ENCODE measurements at places on chromosomes 16 and 17.

GRCh38 chr17:75762513-75763268 lies 2.3 kb downstream of the GALK1 start:
- DNase-seq, result no peak

DNA sequence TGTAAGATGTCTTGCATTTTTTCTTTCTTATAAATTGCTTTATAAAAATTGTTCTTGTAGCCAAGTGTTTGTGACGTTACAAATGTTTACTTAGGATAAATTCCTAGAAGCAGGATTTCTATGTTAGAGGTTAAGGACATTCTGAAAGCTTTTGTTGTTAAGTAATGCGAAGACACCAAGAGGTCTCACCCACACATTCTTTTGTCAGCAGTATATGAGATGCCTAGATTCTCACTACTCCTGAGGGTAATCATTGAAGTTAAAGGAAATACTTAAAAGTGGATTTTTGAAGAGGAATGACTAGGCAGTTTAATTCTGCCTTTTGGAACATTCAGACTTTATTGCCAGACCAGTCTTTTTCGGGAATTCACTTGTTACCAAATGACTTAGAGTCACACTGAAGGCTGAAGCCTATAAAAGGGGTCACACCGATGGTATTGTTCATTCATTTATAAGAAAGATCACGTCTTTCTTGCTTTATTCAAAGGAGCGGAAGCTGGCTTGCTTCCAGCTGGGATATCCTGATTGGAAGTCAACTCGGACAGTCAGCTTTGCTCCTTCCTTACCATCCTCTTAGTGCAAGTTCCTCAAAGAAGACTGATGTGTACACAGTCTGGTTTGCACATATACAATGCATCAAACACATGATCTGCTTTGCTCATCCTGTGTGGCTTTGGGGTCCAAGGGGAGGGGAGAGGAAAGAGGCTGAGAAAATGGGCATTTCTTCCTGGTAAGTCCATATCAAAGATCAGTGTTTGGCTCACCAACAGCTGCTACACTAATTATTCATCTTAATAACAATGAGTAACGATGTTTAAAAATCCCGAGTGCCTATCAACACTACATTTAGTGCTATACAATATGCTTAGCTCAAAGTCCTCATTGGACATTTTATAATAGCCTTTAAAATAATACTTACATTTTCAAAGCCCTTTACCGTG lies 160.0 kb downstream of the MAP2K6 start:
- DNase-seq, result no peak

DNA sequence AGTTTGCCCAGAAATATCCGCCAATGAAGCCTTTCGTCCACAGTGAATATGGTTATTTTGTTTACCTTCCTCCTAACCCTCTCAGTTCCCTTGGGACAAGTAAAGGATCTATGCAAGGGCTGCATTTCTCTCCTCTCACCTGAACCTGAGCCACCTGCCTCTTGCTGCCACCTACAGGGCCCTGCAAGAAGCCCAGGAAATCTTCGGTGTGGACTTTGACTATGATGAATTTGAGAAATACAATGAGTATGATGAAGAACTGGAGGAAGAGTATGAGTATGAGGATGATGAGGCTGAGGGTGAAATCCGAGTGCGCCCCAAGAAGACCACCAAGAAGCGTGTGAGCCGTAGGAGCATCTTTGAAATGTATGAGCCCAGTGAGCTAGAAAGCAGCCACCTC lies 14.0 kb downstream of the SUPT6H start:
- peak; percentile 16 for DNase-seq

DNA sequence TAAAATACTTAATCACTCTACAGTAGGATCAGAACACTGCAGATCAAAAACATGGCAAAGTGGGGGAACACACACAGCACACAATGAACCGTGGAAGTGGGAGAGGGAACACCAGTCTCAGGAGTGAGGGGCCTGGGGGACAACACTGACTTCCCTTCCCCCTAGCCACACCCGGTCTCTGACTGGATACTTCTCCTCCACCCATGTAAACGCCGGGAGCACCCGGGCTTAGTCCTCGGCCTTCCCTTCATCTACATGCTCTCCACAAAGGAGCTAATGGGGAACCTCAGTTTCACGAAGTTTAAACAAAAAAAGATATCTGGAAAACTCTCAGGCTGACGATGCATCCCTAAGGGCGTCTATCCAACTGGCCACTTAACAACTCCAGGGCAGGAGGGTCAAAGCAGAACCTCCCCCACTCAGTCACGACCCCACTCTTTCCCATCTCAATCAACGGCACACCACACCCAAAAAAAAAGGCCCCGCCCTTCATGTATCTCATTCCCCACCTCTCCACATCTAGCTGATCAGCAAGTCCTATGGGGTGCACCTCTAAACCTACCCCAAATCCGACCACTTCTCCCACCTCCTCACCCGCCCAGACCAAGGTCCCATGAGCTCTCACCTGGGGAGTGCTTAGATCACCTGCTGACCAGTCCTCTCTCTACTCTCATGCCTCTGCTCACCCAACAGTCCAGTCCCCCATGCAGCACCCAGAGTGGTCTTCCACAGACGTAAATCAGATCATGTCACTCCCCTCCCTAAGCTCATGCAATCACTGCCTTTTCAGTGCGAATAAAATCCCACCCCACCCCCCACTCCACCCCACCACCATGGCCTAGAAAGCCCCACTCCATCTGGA lies 7.4 kb downstream of the ZDHHC7 start:
- no peak for DNase-seq

GRCh38 chr16:66141885-66142284 lies 224.6 kb upstream of the CDH5 start:
- DNase-seq, result no peak

DNA sequence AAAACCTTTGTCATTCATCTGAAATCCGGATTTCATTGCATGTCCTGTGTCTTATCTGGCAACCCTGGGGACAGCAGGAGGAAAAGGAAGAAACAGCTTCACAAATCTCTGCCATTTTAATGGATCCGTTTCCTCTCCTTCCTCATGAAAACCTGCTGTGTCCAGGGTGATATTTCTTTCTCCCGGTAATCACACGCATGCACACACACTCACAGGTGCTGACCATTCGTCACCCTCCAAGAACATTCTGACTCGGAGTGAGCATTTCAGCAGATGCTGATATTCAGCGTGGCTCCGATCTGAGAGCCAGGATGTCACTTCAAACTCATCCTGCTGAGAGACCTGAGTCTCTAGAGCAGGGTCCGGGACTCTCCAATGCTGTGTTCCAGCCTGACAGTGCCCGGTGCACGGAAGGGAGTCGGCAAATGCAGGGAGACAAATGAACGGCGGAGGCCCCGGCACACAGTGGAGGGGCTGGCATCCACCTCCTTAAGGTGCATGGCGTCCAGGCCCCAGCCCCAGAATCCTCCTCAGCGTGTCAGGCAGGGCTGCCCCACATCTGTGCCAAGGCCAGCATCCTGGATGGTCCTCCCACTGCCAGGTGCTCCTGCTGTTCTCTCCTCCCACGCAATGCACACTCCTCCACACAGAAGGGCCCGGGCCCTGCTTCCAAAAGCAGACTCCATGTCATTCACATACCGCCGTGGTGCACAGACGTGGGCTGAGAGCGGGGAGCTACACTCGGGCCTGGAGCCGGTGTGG lies 70.7 kb downstream of the RBFOX3 start:
- DNase-seq, result no peak

GRCh38 chr17:76820039-76820438 lies 48.2 kb upstream of the MGAT5B start:
- DNase-seq, result no peak

DNA sequence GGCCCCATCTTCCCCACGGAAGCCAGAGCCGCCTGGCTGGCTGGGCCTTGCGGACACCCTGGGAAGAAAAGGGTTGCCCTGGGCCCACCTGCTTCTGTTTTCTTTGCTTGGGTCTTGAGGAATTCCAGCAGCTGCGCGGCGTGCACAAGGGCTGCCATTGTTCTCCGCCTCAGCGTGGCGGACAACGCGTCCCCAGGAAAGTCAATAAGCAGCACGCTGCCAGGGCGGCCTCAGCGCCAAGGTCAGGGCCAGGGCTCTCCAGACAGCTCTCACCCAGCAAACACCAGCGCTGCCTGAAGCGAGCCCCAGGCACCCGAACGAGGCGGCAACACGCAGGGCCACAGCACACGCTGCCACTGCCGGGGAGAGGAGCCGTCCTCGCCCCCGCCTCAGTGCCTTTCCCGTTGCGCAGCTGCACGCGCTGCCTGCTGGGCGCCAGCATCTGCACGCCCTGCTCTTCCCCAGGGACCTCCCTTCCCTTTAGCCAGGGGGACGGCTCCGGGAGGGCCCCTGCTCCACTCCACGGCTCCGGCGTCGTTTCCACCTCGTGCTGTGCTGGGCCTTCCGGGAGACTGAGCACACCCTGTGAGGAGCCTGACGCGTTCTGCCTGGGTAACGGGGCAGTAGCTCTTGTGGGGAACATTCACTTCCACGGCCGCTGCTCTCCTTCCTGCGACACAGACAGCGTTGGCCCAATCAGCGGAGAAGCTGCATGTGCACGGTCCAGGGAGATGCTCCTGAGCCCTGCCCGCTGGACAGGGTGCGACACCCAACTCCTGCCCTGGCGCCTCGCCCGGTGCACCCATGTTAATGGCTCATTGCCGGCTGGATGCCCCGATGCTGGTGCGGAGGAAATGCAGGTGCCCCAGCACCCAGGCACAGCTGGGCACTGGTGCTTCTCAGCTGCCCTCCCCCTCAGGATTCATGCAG lies 57.8 kb downstream of the LMF1 start:
- DNase-seq, result no peak

GRCh38 chr16:27048316-27048715 lies 18.4 kb upstream of the C16orf82 start:
- DNase-seq, result no peak

DNA sequence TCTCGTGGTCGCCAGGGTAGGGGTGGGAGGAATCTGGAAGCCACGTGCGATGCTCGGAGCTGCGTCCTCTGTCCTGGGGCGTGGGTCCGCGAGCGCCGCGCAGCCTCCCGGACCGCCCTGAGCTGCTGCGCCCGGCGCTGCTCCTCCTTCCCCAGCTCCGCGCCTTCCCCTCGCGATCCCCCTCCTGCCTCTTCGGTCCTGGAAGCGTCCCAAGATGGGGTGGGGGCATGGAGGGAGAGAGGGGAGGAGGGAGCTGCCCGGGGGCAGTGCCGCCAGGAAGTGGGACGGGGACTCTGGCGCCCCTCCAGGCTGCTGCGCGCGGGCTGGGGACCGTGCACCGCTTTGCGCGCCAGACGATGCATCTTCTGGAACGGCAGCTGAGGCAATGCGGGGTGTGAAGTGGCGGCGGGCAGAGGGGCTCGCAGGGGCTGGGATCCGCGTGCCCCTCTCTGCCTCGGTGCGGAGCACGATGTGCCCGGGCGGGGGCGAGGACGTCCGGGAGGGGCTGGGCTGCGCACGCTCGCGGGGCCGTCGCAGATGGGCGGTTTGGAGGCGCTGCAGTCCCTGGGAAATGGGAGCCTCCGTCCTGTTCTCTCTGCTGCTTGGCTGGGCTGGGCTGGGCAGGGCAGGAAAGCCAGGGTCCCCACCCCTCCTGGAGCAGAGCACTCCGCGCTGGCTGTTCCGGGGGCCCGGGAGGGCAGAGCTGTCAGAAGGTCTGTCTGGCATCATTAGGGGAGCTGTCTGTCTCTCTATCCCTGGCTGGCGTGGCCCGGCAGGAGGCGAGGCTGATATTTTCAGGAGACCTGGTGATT lies 388.0 kb downstream of the SEC14L1 start:
- peak; percentile 32 for DNase-seq

GRCh38 chr17:60909405-60909804 lies 231.8 kb downstream of the BCAS3 start:
- DNase-seq, result no peak

DNA sequence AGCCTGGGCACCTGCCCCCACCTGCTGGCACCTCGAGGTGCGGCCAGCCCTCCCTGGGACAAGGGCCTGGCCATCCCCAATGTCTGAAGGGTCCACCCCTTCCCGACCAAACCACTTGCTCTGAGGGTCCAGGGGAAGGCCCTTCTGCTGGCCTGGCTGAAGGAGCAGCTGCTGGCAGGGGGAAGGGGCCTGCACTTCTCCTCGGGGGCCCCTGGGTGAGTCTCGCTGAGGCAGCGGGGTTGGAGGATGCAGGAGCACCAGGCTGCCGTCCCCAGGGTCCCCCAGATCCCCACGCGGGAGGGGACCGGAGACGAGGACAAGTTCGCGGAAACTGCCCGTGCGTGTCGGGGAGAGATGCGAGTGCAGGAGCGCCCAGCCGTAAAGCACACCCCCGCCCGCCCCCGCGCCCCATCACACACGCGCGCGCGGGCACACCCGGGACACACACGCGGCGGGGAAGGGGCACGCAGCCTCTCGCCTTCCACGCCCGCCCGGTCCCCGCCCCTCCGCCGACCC lies 725 bp upstream of the CACNA1H start:
- DNase-seq, result peak; percentile 70

- no peak for DNase-seq
Measured at GRCh38 chr17:14429084-14429483, 128.2 kb downstream of the HS3ST3B1 start.

DNA sequence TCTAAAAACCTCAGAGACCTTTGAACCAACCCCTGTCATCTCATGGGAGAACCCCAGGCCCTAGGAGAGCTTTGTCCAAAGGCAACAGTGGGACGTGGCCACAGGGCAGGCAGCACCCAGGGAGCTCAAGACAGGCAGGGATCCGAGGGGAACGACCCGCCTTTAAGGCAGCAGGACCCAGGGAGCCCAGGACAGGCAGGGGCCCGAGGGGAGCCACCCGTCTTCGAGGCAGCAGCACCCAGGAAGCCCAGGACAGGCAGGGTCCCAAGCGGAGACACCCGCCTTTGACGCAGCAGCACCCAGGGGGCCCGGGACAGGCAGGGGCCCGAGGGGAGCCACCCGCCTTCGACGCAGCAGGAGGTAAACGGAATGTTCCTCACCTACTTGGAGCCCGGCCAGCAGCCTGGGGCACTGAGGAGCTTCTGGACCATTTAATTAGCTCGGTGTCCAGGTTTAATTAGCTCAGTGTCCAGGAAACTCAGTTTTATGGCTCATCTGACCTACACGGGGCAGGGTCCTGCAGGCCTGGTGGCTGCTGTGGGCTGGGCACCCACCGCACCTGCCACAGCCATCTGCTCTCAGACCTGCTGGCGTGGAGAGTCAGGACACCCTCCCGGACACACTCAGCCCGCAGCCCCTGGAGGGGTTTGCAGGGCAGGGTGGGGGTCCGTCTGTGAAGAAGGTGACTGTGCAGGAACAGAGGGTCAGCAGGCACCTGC lies 24.4 kb downstream of the PIEZO1 start:
- no peak for DNase-seq

GRCh38 chr16:16782153-16782552 lies 403.2 kb downstream of the NPIPA7 start:
- no peak for DNase-seq

- DNase-seq, result no peak
Measured at GRCh38 chr17:61757168-61757567, 106.2 kb downstream of the BRIP1 start.

DNA sequence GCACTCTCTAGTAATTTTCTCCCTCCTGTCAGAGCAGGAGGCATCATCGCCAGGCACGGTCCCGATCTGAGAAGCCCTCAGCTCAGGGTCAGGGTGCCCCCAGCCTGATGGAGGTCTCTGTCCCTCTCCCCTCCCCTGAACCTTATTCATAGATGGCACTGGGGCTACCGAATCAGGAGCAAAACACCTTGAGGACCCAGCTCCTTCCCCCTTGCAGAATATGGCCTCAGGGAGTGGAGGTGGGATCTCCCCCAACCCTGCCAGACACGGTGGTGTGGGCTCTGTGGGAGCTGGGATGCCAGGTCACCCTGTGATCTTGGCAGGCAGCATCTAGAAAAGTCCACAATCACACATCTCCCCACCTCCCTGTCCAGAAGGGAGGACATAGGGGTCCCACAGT lies 2.5 kb downstream of the CPNE2 start:
- DNase-seq, result no peak
